ENCODE measurements at places on chromosomes 3 and 15. TPM values are rescaled to one million over a fixed set of nuclear protein-coding genes. Genes with fewer than 3 reads are reported as not detected.

- no peak for DNase-seq
- H3K4me3 ChIP-seq, result no peak overlapping the region
- H3K27me3 ChIP-seq, result no peaks in the 10 kb centered on the region
Observed at GRCh38 chr15:42107473-42107872, 13.1 kb upstream of the PLA2G4D start.

The CD96 gene
- total RNA-seq, result 1.8 TPM

GRCh38 chr3:2735392-2735894 lies 374.7 kb downstream of the IL5RA start:
- no peak for DNase-seq
- H3K27me3 ChIP-seq, result no peaks in the 10 kb centered on the region
- no peak overlapping the region for H3K27ac ChIP-seq
- no peaks in the 10 kb centered on the region for H3K4me1 ChIP-seq
- no peak overlapping the region for H3K4me3 ChIP-seq

The GOLIM4 gene
- total RNA-seq, result 48.8 TPM

The FGF12 gene
- 0.91 TPM for total RNA-seq

The RFX7 gene
- 22.1 TPM for total RNA-seq

GRCh38 chr15:73026511-73027054 lies 25.7 kb upstream of the NEO1 start:
- DNase-seq, result no peak
- H3K27me3 ChIP-seq, result no peaks in the 10 kb centered on the region
- H3K36me3 ChIP-seq, result no peaks in the 10 kb centered on the region
- H3K4me1 ChIP-seq, result no peaks in the 10 kb centered on the region

The HEG1 gene
- total RNA-seq, result 99.3 TPM

GRCh38 chr15:82963471-82964341 lies 11.2 kb upstream of the HOMER2 start:
- DNase-seq, result no peak
- no peaks in the 10 kb centered on the region for H3K27me3 ChIP-seq
- no peaks in the 10 kb centered on the region for H3K36me3 ChIP-seq
- no peaks in the 10 kb centered on the region for H3K4me1 ChIP-seq
- no peak overlapping the region for H3K27ac ChIP-seq

The CCR5 gene
- 4.1 TPM for total RNA-seq
